ENCODE measurements at places on chromosomes 2 and 18. TPM values are rescaled to one million over a fixed set of nuclear protein-coding genes. Genes with fewer than 3 reads are reported as not detected.

The IL36G gene
- not detected for total RNA-seq

The RNU2-63P gene
- not detected for total RNA-seq

The GCKR gene
- 3.5 TPM for total RNA-seq

The CFAP210 gene
- total RNA-seq: not detected

The TSPYL6 gene
- total RNA-seq: not detected

The CD8B2 gene
- 0.23 TPM for total RNA-seq

The CYP27C1 gene
- total RNA-seq: 0.08 TPM

The VRK2 gene
- total RNA-seq: 5.5 TPM

The EFR3B gene
- 3.0 TPM for total RNA-seq

The MBD5 gene
- 10.8 TPM for total RNA-seq

The ITGAV gene
- total RNA-seq: 481 TPM

The CENPA gene
- total RNA-seq: 2.9 TPM

All from smooth muscle cell of the coronary artery (primary cell).